ENCODE measurements at places on chromosomes 4 and X.

DNA sequence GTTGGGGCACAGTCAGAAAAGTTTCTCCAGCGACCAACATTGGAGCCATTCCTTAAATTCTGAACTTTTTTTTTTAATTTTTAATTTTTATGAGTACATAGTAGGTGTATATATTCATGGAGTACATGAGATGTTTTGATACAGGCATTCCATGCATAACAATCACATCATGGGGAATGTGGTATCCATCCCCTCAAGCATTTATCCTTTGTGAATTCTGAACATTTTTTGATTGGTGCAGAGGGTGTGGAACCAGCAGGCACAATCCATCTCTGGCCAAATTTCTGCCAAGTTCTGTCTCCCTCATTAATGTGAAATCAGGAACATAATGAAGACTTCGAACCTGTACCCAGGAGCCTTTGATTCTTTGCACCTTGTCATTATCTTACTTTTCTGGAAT lies 267.0 kb downstream of the FRMPD4 start:
- no peak for DNase-seq

- DNase-seq: no peak
Measured at GRCh38 chr4:11719879-11720278, 291.2 kb upstream of the HS3ST1 start.

DNA sequence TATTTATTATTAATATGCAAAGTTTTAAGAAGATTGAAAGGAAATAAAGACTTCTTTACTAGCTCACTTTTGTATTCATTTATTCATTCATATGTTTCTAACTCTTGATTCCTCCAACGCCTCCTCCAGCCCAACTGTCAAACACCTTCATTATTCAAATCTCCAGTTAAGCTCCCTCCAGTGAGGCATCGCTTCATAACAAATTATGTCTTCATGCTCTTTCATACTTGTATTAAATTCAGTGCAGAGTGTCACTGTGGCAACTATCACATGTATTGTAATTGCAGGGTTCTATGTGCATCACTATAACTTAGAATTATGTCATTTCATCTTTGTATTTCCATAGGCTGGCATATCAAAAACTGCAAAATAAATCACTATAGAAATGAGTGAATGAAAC lies 1394.2 kb upstream of the PCDH7 start:
- no peak for DNase-seq

DNA sequence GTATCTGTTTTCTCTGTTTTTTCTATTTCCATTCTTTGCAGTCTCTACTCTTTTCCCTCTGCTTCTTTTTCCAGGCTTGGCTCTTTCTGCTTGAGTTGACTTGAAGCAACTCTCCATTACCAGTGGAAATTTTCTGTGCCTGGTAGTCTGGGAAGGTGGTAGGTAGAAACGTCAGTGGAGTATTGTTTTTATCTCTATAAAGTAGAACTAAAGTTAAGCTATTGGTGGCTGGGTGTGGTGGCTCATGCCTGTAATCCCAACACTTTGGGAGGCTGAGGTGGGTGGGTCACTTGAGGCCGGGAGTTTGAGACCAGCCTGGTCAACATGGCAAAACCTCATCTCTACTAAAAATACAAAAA lies 438.1 kb upstream of the AR start:
- no peak for DNase-seq

GRCh38 chr4:107261241-107261874 lies 225.2 kb upstream of the DKK2 start:
- no peak for DNase-seq

- DNase-seq: peak; percentile 73
Measured at GRCh38 chrX:150772150-150772970, 79.2 kb downstream of the MTMR1 start.

GRCh38 chr4:1200425-1201035 lies 28.1 kb upstream of the SPON2 start:
- DNase-seq: peak; percentile 7

DNA sequence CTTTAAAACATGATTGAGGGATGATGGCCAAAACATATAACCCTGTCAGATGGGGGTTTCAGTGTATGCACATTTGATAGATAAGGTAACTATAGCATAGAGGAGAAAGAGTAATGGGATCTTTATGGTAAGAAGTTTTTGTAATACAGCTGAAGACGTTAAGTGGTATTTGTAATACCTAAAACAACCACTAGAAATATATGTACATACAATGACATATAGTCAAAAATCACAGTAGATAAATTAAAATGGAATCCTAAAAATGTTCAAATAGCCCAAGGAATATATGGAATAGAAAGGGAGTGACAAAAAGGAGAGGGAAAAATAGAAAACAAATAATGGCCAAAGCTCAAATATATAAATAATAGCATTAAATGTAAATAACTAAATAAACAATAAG lies 371.3 kb upstream of the FSTL5 start:
- DNase-seq: no peak

DNA sequence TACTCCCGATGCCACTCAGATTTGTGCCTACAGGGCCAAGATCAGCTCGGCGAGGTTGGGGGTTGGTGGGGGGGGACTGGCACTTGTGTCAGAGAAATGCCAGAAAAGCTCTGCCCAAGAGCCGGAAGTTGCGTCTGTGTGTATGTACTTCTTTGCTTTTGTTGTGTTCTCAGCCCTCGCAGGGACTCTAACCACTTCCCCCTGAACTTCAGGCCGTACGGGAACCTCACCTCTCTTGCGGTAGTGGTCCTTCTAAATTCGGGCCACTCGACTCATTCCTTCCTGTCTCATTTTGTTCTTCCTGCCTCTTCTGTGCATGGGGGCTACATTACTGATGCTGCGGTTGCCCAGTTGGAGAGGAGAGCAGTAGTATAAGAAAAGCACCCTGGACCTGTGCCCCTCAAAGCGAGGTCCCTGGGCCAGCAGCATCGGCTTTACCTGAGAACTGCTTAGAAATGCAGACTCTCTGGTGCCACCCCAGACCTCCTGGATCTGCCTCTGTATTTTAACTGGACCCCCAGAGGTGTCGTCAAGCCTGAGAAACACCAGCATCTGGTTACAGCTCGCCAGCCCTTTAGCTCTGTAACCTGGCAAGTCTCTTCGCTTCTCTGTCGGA lies 146.3 kb upstream of the RPS6KA3 start:
- DNase-seq: no peak

DNA sequence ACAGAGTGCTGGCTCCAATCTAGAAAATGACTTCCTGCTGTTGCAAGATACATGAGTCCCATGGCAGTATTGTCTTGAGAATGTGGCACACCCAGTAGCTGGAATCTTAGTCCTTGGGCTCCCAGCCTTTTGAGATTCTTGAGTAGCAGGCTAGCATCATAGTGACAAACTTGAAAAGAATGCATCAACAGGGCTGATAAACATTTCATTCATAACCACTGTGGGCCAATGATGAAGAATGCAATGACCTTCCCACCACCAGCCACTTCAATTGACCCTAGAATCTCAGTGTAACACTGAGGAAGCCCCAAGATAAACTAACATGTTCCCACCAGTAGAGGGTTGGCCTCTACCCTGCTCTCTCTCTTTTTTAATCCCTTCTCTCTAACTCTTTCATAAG lies 329.3 kb downstream of the GBA3 start:
- DNase-seq: no peak

DNA sequence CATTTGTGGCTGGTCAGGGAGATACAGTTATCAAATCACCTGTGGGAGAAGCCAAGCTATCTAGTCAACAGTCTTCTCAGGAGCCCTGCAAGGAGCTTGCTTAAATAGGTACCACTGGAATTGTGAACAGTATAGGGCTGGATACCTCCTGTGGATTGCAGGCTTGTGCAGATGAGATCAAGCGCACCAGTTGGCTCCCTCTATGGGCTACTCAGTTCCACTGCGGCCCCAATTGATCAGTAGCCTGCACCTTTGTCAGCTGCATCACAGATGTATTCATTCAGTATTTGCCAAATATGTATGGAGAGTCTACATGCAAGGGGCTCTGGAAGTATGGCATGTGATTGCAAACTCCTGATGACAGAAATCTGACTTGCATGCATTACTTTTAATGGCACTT lies 28.6 kb downstream of the TEX13A start:
- no peak for DNase-seq

DNA sequence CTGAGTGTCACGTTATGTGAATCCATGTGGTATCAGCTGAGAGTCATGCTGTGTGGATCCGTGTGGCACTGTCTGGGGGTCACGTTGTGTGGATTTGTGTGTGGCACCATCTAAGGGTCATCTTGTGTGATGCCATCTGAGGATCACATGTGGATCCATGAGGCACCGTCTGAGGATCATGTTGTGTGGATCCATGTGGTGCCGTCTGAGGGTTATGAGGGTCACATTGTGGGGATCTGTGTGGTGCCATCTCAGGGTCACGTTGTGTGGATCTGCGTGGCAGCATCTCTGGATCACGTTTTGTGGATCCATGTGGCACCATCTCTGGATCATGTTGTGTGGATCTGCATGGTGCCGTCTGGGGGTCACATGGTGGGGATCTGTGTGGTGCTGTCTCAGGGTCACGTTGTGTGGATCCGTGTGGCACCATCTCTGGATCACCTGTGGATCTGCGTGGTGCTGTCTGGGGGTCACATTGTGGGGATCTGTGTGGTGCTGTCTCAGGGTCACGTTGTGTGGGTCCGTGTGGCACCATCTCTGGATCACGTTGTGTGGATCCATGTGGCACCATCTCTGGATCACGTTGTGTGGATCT lies 6.9 kb downstream of the PDE6B start:
- no peak for DNase-seq

GRCh38 chr4:62208921-62209320 lies 1008.8 kb downstream of the ADGRL3 start:
- DNase-seq: no peak

DNA sequence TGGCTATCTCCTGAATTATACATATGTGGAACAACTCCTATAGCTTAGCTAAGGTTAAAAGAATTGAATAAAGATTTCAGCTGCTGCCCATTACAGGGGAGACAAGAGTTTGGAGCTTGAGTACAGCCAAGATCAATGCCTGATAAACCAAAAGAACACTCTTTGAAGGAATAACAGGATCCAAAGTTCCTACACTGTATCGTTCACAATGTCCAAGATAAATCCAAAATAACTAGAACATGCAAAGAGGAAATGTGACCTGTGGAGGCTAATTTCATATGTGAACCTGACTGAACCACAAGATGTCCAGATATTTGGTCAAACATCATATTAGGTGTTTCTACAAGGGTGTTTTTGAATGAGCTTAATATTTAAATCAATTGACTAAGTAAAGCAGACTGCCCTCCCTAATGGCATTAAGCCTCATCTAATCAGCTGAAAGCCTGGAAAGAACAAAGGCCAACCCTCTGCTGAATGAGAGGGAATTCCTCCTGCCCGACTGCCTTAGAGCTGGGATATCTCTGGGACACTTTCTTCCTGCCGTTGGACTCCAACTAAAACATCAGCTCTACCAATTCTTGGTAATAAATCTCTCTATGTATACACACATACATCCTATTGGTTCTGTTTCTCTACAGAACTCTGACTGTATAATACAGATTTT lies 19.2 kb downstream of the RFC1 start:
- DNase-seq: no peak

DNA sequence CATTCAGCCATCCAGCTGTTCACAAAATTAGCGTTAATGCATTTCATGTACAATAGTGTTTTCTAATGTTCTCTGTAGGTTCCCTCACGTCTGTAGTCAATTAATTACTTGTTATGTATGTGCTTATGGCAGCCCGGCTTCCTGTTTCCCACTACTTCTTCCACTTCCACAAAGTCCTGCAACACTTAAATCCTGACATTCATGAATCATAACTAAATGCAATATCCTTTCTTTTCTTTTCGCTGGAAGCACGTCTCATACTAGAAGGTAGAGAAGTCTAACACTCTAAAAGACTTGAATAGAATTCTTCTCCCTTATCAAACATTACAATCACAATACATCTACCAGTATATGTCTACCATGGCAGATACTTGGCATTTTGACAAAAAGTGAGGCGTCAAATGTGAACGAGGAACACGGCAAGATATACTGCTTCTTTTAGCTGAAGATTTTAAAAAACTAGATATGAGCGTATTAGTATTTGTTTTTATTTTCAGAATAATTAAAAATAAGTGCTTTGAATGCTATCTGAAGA lies 239.0 kb upstream of the DIAPH2 start:
- DNase-seq: no peak

GRCh38 chr4:108119199-108119800 lies 49.4 kb downstream of the LEF1 start:
- no peak for DNase-seq

- DNase-seq: no peak
Measured at GRCh38 chrX:110172215-110172614, 145.7 kb downstream of the AMMECR1 start.

GRCh38 chrX:111375747-111376146 lies 36.2 kb downstream of the DCX start:
- no peak for DNase-seq

- no peak for DNase-seq
Measured at GRCh38 chr4:53781629-53782457, 190.6 kb upstream of the LNX1 start.

GRCh38 chr4:73606465-73606974 lies 13.7 kb downstream of the RASSF6 start:
- DNase-seq: no peak

- no peak for DNase-seq
Measured at GRCh38 chr4:157895205-157895604, 277.6 kb downstream of the GASK1B start.

DNA sequence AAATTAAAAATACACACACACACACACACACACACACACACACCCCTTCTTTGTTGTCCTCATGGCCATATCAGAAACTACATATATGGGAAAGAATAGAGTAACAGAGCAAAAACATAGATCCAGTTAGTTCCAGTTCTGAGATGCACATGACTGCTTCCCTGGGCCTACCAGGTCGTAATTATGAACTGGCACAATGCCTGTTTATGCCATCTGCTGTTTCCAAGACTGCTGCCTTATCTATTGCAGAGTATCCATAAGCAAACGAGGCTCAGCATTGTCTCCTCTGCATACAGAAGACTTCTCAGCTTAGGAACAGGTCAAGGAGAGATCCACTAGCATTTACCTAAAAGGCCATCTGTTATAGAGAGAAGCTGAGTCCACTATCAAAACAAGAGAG lies 789.0 kb downstream of the TECRL start:
- no peak for DNase-seq

DNA sequence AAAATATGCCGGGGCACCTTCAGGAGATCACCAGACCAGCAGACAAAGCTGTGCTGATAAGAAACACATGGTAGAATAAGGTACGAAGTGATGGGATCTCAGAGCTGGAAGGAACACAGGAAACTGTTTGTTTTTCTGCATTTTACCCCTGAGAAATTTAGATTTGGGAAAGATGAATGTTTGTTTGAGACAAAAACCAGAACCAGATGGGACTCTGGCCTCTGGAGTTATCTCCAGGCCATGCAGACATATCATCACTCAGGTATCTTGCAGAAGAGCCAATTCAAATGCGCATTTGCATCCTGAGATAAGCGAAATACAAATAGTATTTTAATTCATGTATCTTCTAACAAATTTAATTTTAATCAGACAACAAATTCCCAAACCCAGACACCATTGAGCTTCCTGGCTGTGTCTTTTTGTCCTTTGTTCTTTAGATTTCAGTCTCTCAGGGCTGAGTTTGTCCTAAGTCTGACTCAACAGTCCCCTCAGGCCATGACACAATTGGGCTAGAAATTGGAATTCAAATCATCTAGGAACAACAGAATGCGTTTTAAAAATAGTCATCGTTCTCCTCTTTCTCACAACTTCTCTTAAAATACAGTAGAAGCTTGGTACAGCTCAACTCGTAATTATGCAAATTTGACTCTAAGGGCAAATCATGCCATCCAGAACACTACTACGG lies 159.0 kb downstream of the PACRGL start:
- DNase-seq: no peak
